NCI-H2081 (cell line): ENCODE measurements at places on chromosomes 12 and 14.

GRCh38 chr12:50081096-50081808, 3.9 kb upstream of the SMARCD1 start:
- DNase-seq = no peak

DNA sequence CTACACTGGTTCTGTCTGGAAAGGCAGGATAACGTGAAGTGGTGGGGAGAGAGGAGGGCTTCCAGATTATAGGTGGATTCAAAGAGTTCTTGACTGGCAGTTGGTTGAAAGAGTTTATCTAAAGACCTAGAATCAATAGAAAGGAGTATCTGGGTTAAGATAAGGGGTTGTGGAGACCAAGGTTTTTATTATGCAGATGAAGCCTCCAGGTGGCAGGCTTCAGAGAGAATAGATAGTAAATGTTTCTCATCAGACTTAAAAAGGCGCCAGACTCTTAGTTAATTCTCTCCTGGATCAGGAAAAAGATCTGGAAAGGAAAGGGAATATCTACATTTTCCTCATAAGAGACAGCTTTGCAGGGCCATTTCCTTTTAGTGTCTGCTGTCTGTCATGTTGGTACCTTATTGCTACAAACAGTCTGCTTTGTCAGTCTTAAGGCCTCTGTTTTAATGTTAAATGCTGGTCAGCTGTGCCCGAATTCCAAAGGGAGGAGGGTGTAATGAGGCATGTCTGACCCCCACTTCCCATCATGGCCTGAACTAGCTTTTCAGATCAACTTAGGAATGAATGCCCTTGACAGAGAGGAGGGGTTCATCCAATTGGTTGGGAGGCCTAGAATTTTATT, 401.3 kb downstream of the FUT8 start:
- DNase-seq = no peak

DNA sequence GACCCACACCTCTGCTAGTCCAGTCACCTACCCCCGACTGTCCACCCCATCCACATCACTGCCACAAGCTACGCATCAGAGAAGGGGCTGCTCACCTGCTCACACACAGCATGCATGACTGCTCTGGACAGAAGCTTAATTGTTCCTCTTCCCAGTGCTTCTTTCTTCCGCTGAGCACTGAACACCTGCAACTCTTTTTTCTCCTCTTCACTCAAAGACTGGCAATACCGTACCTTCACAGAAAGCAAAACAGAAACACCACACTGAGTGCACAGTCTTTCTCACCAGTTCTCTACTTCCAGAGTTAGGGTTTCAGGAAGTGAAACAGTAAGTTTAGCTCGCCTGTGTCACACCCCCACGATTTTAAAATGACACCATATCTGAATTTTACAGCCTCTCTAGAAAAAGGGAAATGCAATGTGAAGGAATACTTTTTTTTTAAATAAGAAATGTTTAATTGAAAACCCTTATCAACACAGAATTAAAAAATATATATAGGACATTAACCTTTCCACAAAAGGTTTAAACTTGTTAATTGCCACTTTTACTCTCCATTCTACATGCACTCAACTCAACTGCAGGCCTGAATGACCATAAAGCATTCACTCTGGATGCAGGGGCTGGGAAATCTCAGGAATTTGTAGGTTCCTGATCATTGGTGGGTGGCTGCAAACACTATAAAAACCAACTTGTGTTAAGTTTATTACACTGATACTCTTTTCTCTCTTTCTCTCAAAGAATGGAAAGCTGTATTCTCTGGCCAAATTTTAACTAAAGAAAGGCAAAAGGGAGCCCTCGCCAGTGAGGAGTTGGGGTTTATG, 120.0 kb downstream of the PRICKLE1 start:
- DNase-seq = peak; percentile 50

DNA sequence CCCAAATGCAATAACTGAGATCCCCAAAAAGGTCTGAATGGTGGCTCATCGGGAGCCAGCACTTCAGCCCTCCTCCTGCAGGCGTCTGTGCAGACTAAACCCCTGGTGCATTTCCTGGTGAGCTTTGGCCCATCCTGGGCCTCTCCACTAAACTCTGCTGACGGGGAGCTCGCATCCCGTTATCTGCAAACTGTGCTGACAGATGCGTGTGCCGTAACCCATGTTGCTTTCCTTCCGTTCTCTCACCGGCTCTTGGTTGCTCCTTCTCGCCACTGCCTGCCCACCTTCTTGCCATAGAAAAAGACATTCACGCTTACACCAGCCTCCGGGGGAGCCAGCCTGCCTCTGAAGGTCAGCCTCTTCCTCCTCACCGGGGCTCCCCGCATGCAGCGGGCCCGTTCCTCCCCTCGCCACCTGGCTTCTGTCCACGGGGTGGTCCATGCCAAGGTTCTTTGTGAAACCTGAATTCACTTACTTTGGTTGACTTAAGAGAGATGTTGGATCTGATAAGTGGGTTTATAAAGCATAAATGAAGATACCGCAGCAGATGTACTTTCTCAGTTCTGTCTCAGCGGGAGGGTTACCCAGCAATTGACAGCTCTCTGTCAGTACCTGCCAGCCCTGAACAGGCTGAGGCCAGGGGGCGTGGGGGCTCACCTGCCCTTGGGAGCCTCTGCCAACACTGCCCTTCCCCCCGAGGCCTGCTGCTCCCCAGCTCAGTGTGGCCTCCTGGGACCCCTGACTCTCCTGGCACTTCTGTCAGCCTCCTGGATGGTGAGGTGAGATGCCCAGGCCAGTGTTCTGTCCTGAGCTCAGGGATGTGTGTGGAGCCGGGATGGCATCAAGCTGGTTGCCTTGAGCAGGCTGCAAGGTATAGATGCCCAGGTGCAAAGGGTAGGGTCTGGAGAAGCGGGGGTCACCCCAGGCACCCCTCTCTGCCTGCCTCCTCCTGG, 14.2 kb downstream of the ZFYVE21 start:
- DNase-seq = peak; percentile 54

- DNase-seq = no peak
These were observed 41.3 kb upstream of the ARID2 start for GRCh38 chr12:45688183-45688582.

DNA sequence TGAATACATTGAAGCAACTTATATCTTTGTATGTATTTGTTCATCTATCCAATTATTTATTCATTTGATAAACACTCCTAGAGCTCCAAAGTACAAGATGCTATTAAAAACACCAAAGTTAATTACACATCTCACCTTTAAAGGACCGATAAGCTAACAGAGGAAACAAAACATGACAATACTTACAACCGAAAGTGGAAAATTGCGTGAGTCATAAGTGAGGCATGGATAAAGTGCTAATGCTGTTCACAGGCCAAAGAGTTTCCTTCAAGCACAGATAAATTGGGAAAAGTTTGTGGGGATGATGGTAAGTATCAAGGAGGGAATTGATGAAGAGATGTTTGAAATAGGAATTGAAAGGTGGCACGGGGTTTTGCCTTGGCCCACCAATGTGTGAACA, 172.8 kb upstream of the KITLG start:
- DNase-seq = no peak

- DNase-seq = no peak
These were observed 107.6 kb downstream of the APAF1 start for GRCh38 chr12:98752726-98753125.

DNA sequence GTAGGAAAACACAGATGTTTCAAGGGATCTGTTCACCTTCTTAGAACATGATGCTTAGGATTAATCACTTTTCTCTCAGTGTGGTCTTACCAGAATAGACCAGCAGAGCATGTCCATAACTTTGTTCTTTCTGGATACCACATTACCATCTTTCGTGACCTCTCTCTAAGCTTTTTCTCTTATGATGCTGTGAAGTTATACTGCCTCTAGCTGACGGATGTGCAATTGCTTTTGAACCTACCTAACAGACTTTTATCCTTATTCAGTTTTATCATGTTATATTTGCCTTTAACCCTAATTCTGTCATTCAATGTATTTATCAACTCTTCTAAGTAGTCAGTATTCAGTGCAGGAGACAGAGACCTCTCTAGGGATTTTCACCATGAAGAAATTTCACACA, 246.7 kb downstream of the DACT1 start:
- DNase-seq = no peak

DNA sequence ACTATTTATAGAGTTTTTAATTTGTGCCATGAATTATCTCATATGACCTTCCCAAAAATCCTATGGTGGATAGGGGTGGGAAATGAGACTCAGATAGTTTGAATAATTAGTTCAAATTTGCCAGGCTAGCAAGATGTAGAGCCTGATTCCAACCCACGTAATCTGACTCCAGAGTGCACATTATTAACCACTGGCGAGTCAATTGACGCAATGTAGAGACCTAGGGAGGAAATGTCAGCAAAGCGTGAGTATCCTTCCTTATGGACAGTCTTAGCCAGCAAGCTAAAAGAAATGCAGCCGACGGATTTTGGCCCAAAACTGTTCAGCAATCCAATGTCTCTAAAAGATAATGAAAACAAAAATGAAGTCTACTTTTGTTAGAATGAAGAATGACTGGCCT, 193.3 kb upstream of the KRR1 start:
- no peak for DNase-seq

DNA sequence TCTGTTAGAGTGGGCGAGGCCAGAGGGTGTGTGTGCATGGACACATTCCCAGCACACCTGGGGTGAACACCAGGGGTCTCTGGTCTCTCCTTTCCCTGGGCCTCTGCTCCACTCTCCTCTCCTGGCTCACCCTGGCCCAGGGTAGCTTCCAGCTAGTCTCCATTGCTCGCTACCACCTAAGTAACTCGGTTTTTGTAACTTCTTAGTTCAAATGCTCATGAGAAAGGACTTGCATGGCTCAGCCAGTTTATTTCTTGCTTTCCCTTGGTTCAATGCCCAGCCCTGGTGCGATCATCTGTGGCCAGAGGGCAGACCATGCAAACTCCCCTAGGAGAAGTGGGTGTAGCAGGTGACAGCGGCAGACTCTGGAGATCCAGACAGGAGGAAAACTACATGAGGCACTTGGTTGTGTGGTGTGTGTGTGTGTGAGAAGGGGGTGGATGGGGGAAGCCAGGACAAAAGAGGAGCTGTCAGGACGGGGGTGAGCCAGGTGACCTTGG, 8.9 kb upstream of the ACVR1B start:
- no peak for DNase-seq

DNA sequence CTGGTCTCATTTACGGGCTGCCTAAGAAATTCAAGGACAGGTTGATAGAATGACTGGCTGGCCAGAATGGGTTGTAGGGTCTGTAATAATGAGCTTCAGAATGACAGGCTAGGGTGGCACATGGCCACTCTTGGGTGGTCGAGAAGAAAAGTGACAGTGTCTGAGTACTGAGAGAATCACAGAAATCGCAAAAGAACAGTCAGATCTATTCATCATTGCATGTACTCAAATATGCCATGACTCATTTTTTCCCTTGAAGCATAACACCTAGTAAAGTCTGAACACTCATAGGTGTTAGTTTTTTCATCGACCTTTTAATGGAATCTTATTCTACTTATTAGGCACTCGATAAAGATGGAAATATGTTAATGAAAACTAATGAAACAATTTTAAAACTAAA, 37.8 kb upstream of the SEL1L start:
- no peak for DNase-seq

GRCh38 chr12:80233926-80234325, 134.6 kb downstream of the OTOGL start:
- DNase-seq = no peak

- DNase-seq = no peak
These were observed 122.1 kb upstream of the NRXN3 start for GRCh38 chr14:78048120-78048519.

DNA sequence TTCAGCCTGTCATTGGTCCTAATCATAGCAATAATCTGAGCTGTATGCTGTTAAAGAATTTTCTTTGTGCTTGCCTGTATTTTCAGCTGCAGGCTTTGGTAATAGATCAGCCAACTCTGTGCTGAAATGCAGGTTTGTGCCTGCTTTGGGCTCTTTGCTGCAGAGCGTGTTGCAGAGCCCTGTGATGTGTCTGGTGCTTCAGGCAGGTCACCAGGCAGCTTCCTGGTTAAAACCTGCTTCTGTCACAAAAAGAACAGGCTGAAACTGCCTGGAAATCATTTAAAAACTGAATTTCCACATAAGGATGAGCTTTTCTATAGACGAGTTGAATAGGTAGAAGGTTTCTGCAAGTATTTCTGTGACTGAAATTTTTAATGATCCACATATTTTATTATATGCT, 3.1 kb downstream of the DIP2B start:
- no peak for DNase-seq

GRCh38 chr14:58808828-58809227, 171.1 kb downstream of the DACT1 start:
- DNase-seq = peak; percentile 50
